ENCODE measurements at places on chromosomes 6 and 20.

DNA sequence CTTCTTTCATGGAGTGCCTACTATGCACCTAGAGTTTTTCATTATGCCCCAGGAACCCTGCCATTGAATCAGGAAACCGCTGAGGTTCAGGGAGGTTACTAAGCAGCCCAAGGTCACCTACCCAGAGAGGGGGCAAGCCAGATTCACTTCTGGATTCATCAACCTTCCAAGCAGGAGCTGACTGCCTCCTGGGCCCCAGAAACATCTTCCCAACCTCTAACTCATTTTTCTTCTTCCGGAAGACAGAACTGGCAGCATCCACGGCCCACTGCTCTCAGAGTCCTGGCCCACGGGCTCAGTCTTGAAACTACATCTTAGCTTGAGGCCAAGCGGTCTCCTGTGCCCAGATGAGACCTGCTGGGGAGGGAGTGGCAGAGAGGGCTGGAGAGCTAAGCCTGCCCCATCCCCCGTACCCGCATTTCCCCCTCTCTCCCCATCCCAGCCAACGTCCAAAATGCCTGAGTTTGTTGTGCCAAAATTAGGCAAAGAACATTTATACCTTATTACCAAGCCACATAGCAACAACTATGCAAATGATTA is 281.0 kb downstream of the CDC5L start:
- no peak for DNase-seq
- no peak overlapping the region for H3K27ac ChIP-seq
- H3K4me3 ChIP-seq, result no peak overlapping the region
- no peaks in the 10 kb centered on the region for H3K4me1 ChIP-seq

DNA sequence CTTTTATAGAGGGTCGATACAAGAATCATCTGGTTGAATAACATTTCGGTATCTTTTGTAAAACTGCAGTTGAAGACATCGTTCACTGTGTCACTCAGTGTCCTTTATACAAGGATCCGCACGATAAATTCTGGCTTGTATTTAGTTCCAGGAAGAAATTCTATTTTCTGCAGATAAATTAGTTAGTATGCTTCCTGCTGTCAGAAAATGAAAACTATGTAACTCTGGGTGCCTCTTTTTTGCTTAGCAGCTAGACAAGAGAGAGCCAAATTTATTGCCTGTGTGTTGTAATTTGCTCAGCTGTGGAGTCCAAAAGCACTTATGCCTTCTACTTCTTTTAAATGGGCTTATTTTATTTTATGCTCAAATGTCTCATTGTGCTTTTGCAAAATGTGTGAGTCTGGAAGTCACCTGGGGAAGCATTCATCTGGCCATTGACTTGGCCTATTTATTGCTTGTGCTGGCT is 56.5 kb upstream of the KCNK16 start:
- H3K4me1 ChIP-seq, result no peaks in the 10 kb centered on the region
- H3K27me3 ChIP-seq, result no peaks in the 10 kb centered on the region
- no peak overlapping the region for H3K4me3 ChIP-seq
- H3K36me3 ChIP-seq, result no peaks in the 10 kb centered on the region
- H3K27ac ChIP-seq, result no peak overlapping the region

GRCh38 chr6:33683051-33683571 is 28.4 kb downstream of the UQCC2 start:
- DNase-seq, result no peak
- no peak overlapping the region for H3K4me3 ChIP-seq
- H3K36me3 ChIP-seq, result peaks cover 88% of the 10 kb centered on the region
- H3K4me1 ChIP-seq, result no peaks in the 10 kb centered on the region

DNA sequence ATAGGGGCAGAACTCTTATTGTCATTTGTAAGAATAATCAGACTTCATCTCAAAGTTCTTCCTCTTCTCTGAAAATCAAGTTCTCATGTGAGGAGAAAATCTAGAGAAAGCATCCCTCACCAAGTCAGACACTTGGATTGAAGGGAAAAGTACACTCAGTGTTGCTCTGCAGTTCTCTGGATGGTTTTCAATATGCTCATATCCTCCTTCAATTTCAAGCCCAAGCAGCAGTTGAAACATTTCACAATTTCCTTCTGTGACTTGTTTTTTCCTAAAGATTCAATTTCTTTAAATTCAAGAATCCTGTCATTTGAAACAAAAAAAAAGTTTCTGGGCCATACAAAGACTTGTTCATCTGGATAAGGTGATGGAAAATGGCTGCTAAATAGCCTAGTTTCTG is 140.2 kb upstream of the AHI1 start:
- H3K27ac ChIP-seq, result no peak overlapping the region
- no peak for DNase-seq
- H3K27me3 ChIP-seq, result no peaks in the 10 kb centered on the region
- no peaks in the 10 kb centered on the region for H3K4me1 ChIP-seq
- no peaks in the 10 kb centered on the region for H3K36me3 ChIP-seq
- H3K4me3 ChIP-seq, result no peak overlapping the region

DNA sequence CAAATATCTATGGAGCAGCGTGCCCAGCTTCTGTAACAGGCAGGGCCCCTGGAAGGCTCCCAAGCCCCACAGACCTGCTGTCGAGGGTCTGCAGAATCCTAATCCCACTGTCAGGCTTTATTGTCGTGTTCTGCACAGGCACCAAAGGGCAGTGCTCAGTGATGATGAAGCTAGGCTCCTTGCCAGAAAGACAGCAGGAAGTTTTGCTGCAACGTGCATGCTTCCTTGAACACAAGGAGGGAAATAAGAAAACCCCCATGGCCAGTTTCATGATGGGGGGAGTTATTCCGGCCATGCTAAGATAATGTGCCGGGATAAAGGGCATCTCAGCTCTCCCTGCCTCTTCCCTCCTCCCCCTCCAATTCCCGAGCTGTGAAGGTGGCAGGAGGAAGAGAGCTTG is 109.4 kb upstream of the KCNG1 start:
- H3K27me3 ChIP-seq, result no peaks in the 10 kb centered on the region
- H3K36me3 ChIP-seq, result no peaks in the 10 kb centered on the region
- H3K4me1 ChIP-seq, result peaks cover 2% of the 10 kb centered on the region
- H3K4me3 ChIP-seq, result no peak overlapping the region
- H3K27ac ChIP-seq, result no peak overlapping the region

DNA sequence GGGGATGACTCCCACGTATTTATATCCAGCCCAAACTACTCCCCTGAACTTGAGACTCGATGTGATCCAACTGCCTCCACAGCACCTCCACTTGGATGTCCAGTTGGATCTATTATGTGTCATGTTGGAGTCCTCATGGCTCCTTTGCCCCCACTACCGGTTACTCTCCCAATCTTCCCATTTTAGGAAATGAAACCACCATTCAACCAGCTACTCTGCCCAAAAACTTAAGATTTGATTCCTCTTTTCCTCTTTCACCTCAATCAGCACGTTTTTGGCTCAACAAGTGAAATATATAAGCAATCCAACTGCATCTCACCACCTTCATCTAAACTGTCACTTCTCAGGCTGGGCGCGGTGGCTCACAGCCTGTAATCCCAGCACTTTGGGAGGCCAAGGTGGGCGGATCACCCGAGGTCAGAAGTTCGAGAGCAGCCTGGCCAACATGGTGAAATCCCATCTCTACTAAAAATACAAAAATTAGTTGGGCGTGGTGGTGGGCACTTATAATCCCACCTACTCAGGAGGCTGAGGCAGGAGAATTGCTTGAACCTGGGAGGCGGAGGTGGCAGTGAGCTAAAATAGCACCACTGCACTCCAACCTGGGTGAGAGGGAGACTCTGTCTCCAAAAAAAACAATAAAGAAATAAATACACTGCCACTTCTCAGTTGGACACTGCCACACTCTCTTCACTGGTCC is 3.4 kb downstream of the AHCY start:
- no peak overlapping the region for H3K27ac ChIP-seq
- DNase-seq, result no peak
- H3K36me3 ChIP-seq, result peaks cover 3% of the 10 kb centered on the region

DNA sequence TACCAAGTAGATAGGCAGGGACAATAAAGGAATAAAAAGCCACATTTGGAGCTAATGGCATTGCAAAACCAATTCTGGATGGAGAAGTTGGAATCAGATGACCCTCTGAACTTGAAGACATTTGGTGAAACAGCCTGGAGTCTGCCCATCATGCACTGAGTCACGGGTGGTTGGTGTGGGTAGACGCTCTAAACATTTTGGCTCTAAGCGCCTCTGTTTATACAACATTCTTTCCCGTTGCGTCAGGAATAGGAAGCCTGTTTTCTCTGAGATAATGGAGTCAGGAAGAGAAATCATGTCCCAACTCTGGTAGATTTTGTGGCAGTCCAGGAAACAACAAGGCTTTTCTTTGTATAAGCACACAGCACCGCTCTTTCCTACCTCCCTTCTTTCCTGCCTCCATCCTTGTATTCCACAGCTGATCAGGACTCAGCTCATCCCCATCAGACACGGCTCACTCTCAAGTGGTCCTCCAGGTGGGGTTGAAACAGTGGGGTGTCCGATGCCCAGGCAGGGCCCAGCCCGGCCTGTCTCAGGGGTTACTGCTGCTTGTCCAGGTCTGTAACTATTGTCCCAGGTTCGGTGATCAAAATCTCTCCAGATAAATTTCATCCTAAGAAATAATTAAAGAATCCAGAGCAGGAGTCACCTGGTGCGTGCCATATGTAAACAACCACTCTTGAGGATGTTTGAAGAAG is 12.1 kb upstream of the RAMACL start:
- H3K36me3 ChIP-seq, result no peaks in the 10 kb centered on the region
- no peak for DNase-seq
- H3K27ac ChIP-seq, result no peak overlapping the region
- H3K4me3 ChIP-seq, result no peak overlapping the region
- H3K27me3 ChIP-seq, result no peaks in the 10 kb centered on the region
- H3K4me1 ChIP-seq, result no peaks in the 10 kb centered on the region

DNA sequence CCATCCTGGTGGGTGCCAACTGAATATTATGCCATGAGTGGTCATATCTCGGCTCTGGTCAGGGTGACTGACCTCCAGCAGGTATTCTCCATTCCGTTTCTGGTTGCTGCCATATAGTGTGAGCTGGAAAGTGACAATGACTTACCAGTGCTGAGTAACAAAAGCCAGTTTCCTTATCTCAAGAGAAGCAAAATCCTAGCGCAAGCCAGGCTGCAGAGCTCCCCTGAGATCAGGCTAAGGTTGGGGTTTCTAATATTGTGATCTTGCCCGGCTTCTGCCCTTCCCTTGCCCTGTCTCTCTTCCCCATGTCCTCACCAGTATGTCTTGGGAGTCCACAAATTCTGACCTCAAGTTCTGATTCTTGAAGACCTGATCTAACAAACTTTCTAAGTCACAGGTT is 271.3 kb upstream of the SPTLC3 start:
- H3K4me1 ChIP-seq, result no peaks in the 10 kb centered on the region
- H3K27me3 ChIP-seq, result no peaks in the 10 kb centered on the region
- no peak overlapping the region for H3K4me3 ChIP-seq
- no peak overlapping the region for H3K27ac ChIP-seq
- H3K36me3 ChIP-seq, result no peaks in the 10 kb centered on the region

- DNase-seq, result no peak
- H3K4me1 ChIP-seq, result peaks cover 50% of the 10 kb centered on the region
- H3K27ac ChIP-seq, result peak overlapping the region; percentile 49
- H3K4me3 ChIP-seq, result no peak overlapping the region
- no peaks in the 10 kb centered on the region for H3K27me3 ChIP-seq
Observed at GRCh38 chr6:42365021-42365420, 86.7 kb downstream of the TRERF1 start.

GRCh38 chr20:51275826-51276225 is 252.9 kb upstream of the KCNG1 start:
- H3K27me3 ChIP-seq, result no peaks in the 10 kb centered on the region
- no peak for DNase-seq
- no peaks in the 10 kb centered on the region for H3K4me1 ChIP-seq
- no peak overlapping the region for H3K27ac ChIP-seq
- no peaks in the 10 kb centered on the region for H3K36me3 ChIP-seq
- no peak overlapping the region for H3K4me3 ChIP-seq

GRCh38 chr6:45052325-45052724 is 275.8 kb upstream of the RUNX2 start:
- H3K4me3 ChIP-seq, result no peak overlapping the region
- H3K4me1 ChIP-seq, result no peaks in the 10 kb centered on the region
- no peak overlapping the region for H3K27ac ChIP-seq
- H3K36me3 ChIP-seq, result no peaks in the 10 kb centered on the region
- no peak for DNase-seq

DNA sequence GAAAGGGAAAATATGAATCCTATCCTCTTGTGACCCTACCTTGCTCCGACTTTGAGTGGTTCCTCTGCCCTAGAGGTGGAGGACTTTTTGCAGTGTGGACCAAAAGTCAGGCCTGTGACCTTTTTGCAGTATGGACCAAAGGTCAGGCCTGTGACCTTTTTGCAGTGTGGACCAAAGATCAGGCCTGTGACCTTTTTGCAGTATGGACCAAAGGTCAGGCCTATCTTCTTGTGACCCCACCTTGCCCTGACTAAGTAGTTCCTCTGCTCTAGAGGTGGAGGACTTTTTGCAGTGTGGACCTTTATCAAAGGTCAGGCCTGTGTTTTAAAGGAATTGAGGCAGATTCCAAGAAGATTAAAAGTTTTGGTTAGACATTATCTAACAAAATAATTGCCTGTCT is 10.9 kb upstream of the ERVFRD-1 start:
- H3K27me3 ChIP-seq, result no peaks in the 10 kb centered on the region
- H3K4me3 ChIP-seq, result no peak overlapping the region
- no peak overlapping the region for H3K27ac ChIP-seq
- H3K36me3 ChIP-seq, result no peaks in the 10 kb centered on the region

GRCh38 chr20:22492497-22492896 is 91.9 kb downstream of the FOXA2 start:
- H3K4me3 ChIP-seq, result no peak overlapping the region
- no peaks in the 10 kb centered on the region for H3K4me1 ChIP-seq
- no peaks in the 10 kb centered on the region for H3K27me3 ChIP-seq
- DNase-seq, result no peak

- no peaks in the 10 kb centered on the region for H3K27me3 ChIP-seq
- H3K4me1 ChIP-seq, result no peaks in the 10 kb centered on the region
- no peak for DNase-seq
- no peak overlapping the region for H3K4me3 ChIP-seq
- H3K27ac ChIP-seq, result no peak overlapping the region
- no peaks in the 10 kb centered on the region for H3K36me3 ChIP-seq
Observed at GRCh38 chr6:108348655-108349349, 53.9 kb downstream of the AFG1L start.

GRCh38 chr6:119395192-119395591 is 45.6 kb upstream of the MAN1A1 start:
- no peaks in the 10 kb centered on the region for H3K36me3 ChIP-seq
- no peak overlapping the region for H3K4me3 ChIP-seq
- no peaks in the 10 kb centered on the region for H3K27me3 ChIP-seq
- no peak for DNase-seq
- no peak overlapping the region for H3K27ac ChIP-seq

DNA sequence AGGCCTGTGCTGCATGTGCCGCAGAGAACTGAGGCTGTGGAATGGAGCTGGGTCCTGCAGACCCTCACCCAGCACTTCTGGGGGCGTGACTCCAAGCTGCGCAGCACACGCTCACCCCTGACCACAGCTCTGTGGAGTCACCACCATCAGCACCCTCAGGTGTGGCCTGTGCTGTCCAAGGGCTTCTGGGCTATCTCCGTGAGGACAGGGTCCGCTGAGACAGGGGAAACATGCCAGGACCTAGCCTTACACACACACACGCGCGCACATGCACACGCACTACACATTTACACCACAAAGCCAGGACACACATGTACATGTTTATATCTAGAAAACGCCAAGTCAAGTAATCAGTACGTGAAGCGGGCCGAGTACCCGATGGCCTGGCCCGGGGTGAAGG is 26.8 kb upstream of the TCFL5 start:
- H3K27me3 ChIP-seq, result no peaks in the 10 kb centered on the region
- no peak overlapping the region for H3K27ac ChIP-seq
- H3K36me3 ChIP-seq, result peaks cover 78% of the 10 kb centered on the region
- H3K4me3 ChIP-seq, result no peak overlapping the region

Measured in thymus (tissue), 14 donors.